ENCODE measurements at places on chromosomes 2 and 18. TPM values are rescaled to one million over a fixed set of nuclear protein-coding genes. Genes with fewer than 3 reads are reported as not detected.

ZNF804A gene
- under 0.01 TPM for total RNA-seq

FNDC4 gene
- 17.3 TPM for total RNA-seq

FIGN gene
- total RNA-seq = 6.5 TPM

ICOS gene
- total RNA-seq = not detected

ZAP70 gene
- total RNA-seq = under 0.01 TPM

GAD1 gene
- 0.14 TPM for total RNA-seq

FOXI3 gene
- not detected for total RNA-seq

MROH2A gene
- not detected for total RNA-seq

CRYBA2 gene
- total RNA-seq = not detected

INPP5D gene
- total RNA-seq = 39.6 TPM

ONECUT2 gene
- under 0.01 TPM for total RNA-seq

GALR1 gene
- not detected for total RNA-seq

TSPYL6 gene
- total RNA-seq = not detected

DSG1 gene
- total RNA-seq = not detected

Measured in thoracic aorta endothelial cell (primary cell).